CD4-positive, alpha-beta memory T cell (primary cell): ENCODE measurements at places on chromosomes 2 and 18.

DNA sequence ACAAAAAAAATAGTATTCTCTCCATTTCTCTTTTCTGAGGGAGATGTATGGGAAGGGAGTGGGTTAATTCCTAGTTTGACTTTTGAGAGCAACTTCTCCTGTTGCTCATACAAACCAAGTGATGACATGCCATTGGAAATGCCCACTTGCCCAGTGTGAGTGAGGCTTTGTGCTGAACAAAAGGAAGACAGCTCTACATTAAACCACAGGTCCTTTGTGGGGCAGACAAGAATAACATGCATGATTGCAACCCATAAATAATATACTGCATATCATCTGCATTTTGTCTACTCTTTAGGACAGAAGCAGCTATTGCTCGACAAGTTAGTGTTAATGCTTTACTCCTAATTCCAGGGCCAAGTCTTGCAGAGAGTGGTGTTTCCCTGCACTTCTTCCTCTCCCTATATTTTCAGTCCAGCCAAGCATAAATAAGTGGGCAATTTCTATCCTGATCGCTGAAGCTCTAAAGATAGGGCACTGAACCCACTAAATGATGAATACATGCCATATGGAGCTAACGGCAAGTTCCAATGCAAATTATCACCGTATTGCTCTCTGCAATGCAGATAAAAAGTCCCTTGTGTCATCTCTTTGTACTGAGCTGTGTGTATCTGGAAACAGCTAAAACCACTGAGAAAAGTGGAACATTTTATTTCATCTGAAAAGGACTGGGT is 19.4 kb upstream of the EHBP1 start:
- no peaks in the 10 kb centered on the region for H3K4me1 ChIP-seq
- H3K27me3 ChIP-seq, result peaks cover 10% of the 10 kb centered on the region
- no peak overlapping the region for H3K4me3 ChIP-seq

DNA sequence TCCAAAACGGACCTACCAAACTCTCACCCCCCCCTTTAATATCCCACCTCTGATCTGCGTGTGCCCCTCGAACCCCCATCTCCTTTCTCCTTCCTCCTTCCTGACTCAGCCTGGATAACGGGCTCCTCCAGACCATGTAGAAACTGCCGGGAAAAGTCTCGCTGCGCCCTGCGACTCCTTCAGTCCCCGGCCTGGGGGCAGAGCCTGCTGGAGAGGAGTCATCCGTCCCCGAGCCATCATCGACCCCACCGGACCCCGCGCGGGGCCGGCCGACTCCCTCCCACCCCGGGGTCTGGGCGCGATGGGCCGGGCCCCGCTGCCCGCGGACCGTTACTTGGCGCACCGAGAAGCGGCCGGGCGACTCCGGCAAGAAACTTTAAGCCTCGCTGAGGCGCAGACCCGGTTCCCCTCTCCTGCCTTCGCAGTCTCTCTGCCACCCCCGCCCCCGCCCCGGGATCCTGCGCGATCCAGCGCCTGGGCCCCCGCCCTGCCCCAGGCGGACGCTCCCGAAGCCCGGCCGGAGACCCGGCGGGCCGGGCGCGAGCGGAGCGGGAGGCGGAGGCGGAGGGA is 3.4 kb downstream of the ZEB2 start:
- H3K4me3 ChIP-seq, result peak overlapping the region; percentile 51
- H3K36me3 ChIP-seq, result no peaks in the 10 kb centered on the region
- DNase-seq, result no peak
- H3K4me1 ChIP-seq, result peaks cover 27% of the 10 kb centered on the region

- peaks cover 17% of the 10 kb centered on the region for H3K4me1 ChIP-seq
- H3K27me3 ChIP-seq, result no peaks in the 10 kb centered on the region
- H3K4me3 ChIP-seq, result no peak overlapping the region
- no peak for DNase-seq
Measured at GRCh38 chr18:58402247-58402646, 226.6 kb downstream of the ALPK2 start.

DNA sequence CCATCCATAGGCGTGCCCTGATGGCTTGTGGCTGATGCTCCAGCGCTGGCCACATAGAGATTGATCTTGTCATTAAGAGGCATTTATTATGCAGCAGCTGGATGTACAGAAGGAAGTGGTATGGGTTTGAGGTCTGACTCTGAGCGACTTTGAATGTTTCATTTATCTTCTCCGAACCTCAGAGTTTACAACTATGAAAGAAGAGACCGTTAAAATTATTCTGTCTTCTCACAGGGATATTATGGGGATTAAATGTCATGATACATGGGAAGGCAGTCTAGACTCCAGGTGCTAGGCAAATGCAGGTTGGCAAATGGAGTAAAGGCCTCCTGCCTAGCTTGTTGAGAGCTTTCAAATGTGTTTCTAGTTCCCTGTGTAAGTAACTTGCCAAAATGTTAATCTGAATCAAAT is 30.3 kb downstream of the MOGAT1 start:
- H3K27ac ChIP-seq, result no peak overlapping the region
- peaks cover 4% of the 10 kb centered on the region for H3K27me3 ChIP-seq
- H3K4me3 ChIP-seq, result no peak overlapping the region

- no peaks in the 10 kb centered on the region for H3K4me1 ChIP-seq
- H3K27ac ChIP-seq, result no peak overlapping the region
- no peaks in the 10 kb centered on the region for H3K36me3 ChIP-seq
- H3K4me3 ChIP-seq, result no peak overlapping the region
Measured at GRCh38 chr2:47198985-47199451, 43.9 kb upstream of the STPG4 start.

- H3K27me3 ChIP-seq, result no peaks in the 10 kb centered on the region
- H3K4me1 ChIP-seq, result peaks cover 44% of the 10 kb centered on the region
- H3K36me3 ChIP-seq, result peaks cover 28% of the 10 kb centered on the region
- H3K4me3 ChIP-seq, result peak within 1 kb of the TSS; percentile 65
Measured at GRCh38 chr2:136117909-136118818, at the start of gene CXCR4. CXCR4 (minus strand) TSS chr2:136118149; CDS start chr2:136118060, 89 bp downstream.

GRCh38 chr2:209472112-209472832 is 48.4 kb downstream of the MAP2 start:
- H3K27ac ChIP-seq, result no peak overlapping the region
- no peaks in the 10 kb centered on the region for H3K27me3 ChIP-seq
- no peak for DNase-seq
- H3K36me3 ChIP-seq, result no peaks in the 10 kb centered on the region

- H3K4me3 ChIP-seq, result no peak overlapping the region
- no peak for DNase-seq
- H3K27ac ChIP-seq, result no peak overlapping the region
- H3K4me1 ChIP-seq, result peaks cover 8% of the 10 kb centered on the region
- no peaks in the 10 kb centered on the region for H3K27me3 ChIP-seq
Measured at GRCh38 chr2:6872394-6872793, 5.2 kb upstream of the RSAD2 start.
